ENCODE measurements at places on chromosomes 7 and 10. TPM values are rescaled to one million over a fixed set of nuclear protein-coding genes. Genes with fewer than 3 reads are reported as not detected.
A peak's percentile ranks its signal among the peaks of the same experiment; 100 is the strongest.

The LDB3 gene
- 8.3 TPM for total RNA-seq

The OPALIN gene
- total RNA-seq = not detected

The GPR15LG gene
- not detected for total RNA-seq

The ITGB8 gene
- total RNA-seq = 0.07 TPM

The TMEM176B gene
- not detected for total RNA-seq

The OGDHL gene
- 0.75 TPM for total RNA-seq

The ZFYVE27 gene
- total RNA-seq = 19.6 TPM

The INSYN2A gene
- total RNA-seq = not detected

The AKR1C3 gene
- not detected for total RNA-seq

The ASB10 gene
- not detected for total RNA-seq

The BAG3 gene
- total RNA-seq = 0.97 TPM

The LMOD2 gene
- not detected for total RNA-seq

The PON1 gene
- not detected for total RNA-seq

GRCh38 chr10:30749385-30749784 lies 119.8 kb upstream of the LYZL2 start:
- DNase-seq = no peak

DNA sequence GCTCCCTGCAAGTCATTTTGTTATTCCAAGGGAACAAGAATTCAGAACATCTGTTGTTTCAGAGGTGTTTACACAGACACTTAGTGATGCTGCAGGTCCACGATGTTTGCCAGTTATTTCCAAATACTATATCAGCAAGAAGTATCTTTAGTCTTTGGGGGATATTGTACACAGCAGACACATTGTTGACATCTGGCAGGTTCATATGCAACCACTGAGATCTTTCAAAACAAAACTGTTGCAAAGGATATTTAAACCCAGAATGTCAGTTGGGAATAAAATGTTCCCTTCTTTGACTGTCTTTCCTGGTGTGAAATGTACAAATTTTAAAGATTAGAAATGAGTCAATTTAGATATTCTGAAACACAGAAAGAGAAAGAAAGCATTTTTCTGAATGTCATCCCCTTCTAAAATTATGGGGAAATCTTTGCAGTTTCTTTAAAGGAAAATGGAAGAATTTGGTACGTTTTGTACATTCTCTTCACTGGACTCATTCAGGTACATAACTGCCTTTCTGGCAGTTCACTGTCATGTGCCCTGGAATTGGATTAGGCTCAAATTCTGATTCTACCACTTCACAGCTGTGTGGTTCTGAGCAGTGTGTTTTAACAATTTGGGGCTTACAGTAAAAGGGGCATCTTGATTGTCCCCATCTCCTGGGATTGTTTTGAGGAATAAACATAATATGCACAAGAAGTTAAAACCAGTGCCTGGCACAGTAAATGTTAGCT lies 40.3 kb upstream of the CELF2 start:
- no peak for DNase-seq

DNA sequence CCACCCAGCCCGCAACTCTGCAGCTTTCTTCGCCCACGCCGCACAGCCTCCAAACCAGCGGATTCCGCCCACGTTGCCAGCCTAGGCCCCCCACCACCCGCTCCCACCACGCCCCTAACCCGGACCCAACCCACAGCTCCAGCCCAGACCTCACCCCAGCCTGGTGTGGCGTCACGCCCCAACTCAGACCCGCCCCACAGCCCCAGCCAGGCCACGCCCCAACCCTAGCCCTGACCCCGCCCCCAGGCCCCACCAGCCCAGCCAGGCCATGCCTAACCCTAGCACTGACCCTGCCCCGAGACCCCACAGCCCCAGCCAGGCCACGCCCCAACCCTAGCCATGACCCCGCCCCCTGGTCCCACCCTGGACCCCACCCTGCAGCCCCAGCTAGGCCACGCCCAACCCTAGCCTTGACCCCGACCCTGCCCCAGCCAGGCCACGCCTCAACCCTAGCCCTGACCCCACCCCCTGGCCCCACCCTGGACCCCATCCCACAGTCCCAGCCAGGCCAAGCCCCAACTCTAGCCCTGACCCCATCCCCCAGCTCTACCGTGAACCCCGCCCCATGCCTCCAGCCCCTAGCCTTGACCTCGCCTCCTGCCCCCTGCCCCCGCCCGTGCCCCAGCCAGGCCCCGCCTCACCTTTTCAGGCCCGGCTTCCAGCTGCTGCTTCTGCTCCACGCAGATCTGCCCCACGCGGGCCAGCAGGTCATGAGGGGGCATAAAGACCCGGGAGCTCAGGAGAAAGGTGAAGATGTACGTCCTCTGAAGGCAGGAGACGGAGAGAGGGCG lies 64.0 kb downstream of the RASGEF1A start:
- peak; percentile 53 for DNase-seq

DNA sequence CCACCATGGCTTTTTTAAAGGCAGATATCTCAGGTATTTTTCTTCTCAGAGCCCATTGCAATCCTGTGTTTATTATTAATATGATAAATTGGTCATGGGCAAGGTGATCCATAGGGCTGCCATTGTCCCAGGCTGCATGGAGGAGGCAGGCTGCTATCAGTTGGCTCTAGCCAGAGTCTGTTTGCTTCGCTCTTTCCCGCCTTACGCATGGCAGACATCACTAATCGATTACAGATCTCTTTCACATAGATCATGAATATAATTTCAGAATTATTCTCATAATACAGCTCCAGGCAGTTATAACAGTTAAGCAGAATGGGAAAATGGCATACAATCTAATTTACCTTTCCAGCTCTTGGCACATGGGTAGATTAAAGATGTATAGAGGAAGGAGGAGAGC lies 30.4 kb upstream of the HABP2 start:
- no peak for DNase-seq

DNA sequence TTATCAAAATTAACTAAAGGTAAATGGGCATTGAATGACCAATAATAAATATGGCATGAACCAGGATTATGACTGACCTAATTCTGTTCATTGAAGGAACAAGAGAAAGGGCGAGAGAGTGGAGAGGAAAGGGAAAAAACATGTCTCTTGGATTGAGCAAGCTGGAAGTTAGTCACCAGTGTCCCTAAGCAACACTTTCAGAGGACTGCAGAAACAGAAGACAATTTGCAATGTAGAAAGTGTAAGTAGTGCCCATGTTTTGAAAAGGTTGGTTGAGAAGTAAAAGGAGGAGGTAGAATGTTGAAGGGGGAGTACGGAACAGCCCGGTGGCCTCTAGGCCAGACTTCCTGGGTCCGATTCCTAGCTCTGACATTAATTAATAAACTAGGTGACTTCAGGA lies 94.6 kb downstream of the FAS start:
- DNase-seq = no peak

GRCh38 chr7:24440892-24441291 lies 132.4 kb upstream of the PALS2 start:
- no peak for DNase-seq

DNA sequence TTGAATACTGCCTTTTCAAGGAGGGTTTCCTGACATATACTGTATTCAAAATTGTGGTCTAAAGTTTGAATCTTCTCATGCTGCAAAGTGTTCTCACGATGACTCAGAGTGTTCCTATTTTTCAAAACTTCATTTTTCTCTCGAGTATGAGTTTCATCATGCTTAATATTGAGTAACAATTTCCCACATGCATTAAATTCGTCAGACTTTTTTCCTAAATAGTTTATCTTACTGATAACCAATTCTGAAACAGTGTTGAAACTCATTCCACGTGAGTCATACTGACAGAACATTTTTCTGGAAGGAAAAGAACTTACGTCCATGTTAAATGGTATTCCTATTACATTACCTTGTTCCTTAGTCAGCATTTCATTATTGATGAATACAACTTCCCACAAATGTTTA lies 44.1 kb downstream of the ZNF33B start:
- no peak for DNase-seq

GRCh38 chr10:26448706-26449435 lies 10.7 kb downstream of the APBB1IP start:
- DNase-seq = peak; percentile 78

DNA sequence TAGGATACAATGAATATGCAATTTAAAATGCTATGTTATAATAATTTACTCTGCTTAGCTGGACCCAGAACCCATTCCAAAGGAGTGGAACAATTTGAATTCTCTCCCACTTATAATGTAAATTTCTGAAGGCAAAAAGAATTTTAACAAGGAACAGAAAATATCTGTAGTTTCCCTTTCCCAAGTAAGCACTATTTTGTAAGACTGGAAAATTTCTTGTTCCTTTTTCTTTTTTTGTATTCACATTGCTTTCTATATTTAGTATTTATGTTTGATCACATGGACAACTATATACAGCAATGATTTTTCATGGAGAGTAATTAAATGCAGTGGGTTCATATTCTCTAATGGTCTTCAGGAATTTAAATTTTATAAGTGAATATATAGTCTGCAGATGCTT lies 127.4 kb downstream of the GPR85 start:
- DNase-seq = no peak

DNA sequence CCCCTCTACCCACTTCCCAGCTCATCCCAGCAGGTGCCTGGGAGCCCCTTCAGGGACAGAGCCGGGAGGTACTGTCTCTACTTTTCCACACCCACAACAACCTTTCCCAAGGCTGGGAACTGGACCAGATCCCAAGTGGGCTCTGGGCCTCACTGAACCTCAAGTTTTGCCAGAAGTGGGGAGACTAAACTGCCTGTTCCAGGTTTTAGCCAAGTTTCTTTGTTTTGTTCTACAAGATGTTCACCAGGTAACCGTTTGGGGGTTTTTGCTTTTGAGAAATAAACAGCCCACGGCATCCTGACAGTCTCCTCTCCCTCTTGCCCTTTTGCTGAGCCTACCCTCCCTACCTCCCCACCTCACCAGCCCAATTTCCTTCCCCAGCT lies 10.6 kb upstream of the EMX2 start:
- DNase-seq = no peak

- no peak for DNase-seq
These were observed 38.2 kb downstream of the HTRA1 start for GRCh38 chr10:122499491-122499941.

GRCh38 chr10:42992156-42992956 lies 84.5 kb upstream of the RET start:
- no peak for DNase-seq

GRCh38 chr7:26500749-26501352 lies 209.2 kb downstream of the SNX10 start:
- peak; percentile 86 for DNase-seq

DNA sequence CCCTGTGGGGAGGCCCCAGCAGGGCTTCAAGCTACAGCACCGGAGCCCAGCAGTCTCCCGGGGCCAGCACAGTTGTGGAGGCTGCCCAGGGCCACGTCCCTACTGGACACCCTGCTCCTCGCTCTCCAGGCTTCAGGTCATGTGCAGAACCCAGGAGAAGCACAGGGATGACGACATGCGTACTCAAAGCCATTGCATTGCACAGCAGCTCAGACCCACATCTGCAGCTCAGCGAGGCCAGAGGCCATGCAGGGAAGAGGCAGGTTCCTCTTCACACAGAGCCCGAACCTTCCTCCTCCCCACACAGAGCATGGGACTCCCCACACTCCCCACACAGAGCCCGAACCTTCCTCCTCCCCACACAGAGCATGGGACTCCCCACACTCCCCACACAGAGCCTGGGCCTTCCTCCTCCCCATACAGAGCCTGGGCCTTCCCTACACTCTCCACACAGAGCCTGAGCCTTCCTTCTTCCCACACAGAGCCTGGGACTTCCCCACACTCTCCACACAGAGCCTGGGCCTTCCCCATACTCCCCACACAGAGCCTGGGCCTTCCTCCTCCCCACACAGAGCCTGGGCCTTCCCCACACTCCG lies 12.3 kb downstream of the CFAP46 start:
- no peak for DNase-seq

GRCh38 chr10:125802131-125802530 lies 20.9 kb downstream of the UROS start:
- no peak for DNase-seq

DNA sequence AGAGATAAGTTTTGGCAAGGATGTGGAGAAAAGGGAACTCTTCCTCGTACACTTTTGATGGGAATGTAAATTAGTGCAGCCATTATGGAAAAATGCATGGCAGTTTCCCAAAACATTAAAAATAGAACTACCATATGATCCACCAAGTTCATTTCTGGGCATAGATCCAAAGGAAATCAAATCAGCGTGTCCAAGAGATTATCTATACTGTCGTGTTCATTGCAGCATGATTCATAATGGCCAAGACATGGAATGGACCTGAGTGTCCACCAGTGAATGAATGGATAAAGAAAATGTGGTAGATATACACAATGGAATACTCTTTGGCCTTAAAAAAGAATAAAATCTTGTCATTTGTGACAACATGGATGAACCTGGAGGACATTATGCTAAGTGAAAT lies 70.3 kb upstream of the RSU1 start:
- DNase-seq = no peak

- DNase-seq = no peak
These were observed 29.6 kb downstream of the ARHGAP21 start for GRCh38 chr10:24694086-24694485.

GRCh38 chr10:58756130-58756719 lies 243.6 kb downstream of the BICC1 start:
- no peak for DNase-seq

GRCh38 chr7:73429215-73429614 lies 4.4 kb upstream of the FZD9 start:
- no peak for DNase-seq

GRCh38 chr7:2209146-2209960 lies 23.4 kb downstream of the MAD1L1 start:
- peak; percentile 85 for DNase-seq

- no peak for DNase-seq
These were observed 568 bp downstream of the PRSS2 start for GRCh38 chr7:142771353-142771723.

DNA sequence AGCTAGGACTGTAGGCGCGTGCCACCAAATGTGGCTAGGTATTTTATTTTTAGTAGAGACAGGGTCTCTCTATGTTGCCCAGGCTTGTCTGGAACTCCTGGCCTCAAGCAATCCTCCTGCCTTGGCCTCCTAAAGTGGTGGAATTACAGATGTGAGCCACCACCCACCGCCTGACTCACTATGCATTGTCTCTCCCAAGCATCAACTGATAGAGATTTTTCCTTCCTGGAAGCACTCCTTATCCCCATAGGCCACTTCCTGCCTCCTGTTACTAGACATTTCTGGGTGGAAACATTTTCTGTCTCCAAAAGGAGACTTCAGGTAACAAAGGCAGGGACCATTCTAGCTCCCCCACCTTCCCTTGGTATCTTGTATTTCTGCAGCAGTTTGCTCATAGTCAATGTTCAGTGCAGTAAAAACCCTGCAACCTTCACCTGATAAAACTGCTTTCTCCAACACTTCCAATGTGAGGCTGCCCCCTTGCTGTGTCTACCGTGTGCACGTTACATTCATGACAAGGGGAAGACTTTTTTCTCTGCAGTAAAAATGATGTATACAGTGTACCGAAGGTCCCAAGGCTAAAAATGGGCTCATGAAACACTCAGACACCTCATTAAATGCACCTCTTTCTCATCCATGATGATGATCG lies 84.9 kb downstream of the NHLRC2 start:
- peak; percentile 44 for DNase-seq

GRCh38 chr10:59831658-59832503 lies 74.5 kb downstream of the CCDC6 start:
- no peak for DNase-seq
